ENCODE measurements at places on chromosomes 7 and 10.

- no peak for DNase-seq
Observed at GRCh38 chr10:86583983-86584382, 62.4 kb upstream of the WAPL start.

- no peak for DNase-seq
Observed at GRCh38 chr10:51804866-51805265, 105.5 kb upstream of the CSTF2T start.

DNA sequence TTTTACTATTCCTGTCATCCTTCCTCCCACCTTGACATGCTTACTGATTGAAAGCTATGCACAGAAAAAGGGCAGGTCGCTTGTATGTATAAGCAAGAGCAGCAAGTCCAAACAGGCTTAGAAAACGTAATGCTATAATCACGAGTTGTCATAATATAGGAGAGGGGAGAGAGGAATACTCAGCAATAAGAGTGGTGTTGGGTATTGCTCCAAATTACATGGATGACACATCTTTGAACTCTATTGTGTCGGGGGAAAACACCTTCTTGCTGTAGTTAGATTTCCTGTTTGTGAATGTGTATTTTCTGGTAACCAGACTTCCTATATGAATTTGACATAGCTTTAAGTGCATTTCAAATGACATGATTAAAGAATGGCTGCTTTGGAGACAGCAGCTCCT lies 7.5 kb downstream of the MET start:
- no peak for DNase-seq

DNA sequence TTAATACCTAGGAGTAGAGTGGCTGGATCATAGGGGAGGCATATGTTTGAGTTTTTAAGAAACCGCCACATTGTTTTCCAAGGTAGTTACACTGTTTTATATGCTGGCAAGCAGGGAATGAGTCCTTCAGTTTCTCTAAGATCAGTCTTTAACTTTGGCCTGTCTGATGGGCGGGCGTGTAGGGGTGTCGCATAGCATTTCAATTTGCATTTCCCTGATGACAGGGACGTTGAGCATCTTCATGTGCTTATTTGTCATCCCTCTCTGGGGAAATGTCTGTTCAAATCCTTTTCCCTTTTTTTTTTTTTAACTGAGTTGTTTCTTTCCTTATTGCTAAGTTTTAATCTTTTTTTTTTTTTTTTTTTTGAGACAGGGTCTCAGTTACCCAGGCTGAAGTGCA lies 9.8 kb downstream of the MTG1 start:
- DNase-seq: no peak

GRCh38 chr7:100583132-100584053 lies 2.5 kb downstream of the LRCH4 start:
- peak; percentile 80 for DNase-seq

GRCh38 chr10:131858118-131858515 lies 42.7 kb upstream of the PPP2R2D start:
- no peak for DNase-seq

DNA sequence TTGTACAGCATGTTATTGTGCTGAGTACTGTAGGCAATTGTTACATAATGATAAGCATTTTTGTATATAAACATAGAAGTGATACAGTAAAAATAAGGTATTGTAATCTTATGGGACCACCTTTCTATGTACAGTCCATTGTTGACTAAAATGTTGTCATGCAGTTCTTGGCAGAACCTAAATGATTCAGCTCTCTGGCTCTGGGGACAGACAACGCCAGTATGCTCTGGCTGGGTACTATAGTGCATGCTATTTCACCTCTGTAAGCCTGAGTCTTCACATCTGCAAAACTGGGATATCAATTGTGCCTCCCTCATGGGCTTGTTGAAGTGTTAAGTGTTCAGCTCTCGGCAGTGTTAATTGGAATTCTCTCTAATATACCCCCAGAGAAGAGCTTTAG lies 674.3 kb downstream of the INHBA start:
- no peak for DNase-seq

GRCh38 chr10:3850999-3851937 lies 66.3 kb upstream of the KLF6 start:
- no peak for DNase-seq

- DNase-seq: no peak
Observed at GRCh38 chr7:31991846-31992245, 78.4 kb downstream of the PDE1C start.

All from activated T-cell treated with anti-CD3 and anti-CD28 coated beads, Interleukin-2, amount 50 U/mL, for 48 hours (primary cell).